ENCODE measurements at places on chromosomes 7 and 10.
A peak's percentile ranks its signal among the peaks of the same experiment; 100 is the strongest.

DNA sequence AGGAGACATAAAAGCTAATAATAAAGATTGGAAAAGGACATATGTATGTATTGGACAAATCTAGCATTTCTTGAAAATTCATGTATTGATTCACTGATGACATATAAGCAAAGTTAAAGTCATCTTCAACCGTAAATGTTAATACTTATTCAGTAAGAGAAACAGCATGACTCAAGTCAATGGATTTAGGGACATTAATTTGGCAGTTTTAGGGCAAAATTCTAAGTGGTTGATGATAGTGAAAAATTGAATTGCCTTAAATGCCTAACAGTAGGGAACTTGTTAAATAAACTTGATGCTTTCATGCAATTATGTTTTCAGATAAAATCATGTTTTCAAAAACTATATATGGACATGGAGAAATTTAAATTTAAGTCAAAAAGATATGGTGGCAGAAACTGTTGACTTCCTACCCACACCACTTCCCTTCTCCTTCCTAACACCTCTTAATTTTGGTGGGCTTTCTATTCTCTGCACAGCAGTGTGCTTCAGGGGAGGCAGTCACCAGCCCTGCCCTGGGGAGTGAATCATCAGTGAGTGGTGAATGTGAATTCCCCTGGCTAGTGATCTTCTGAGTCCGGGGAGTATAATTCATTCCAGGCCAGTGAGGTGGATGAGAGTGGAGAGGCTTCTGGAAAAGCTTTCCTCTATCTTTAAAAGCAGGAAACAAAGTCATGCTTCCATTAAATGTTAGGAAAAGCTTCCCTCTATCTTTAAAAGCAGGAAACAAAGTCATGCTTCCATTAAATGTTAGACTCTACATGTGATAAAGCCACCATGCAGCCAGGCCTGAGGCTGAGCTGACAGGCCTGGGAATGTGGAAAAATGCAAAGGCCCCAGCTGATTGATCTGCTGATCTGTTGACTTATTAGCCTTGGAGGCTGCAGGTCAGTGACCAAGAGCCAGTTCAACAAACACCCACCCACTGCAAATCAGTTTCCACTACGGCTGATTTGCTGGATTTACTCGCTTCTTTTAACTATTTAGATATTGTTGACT, 25.2 kb upstream of the ITGB1 start:
- DNase-seq = no peak

GRCh38 chr10:121539786-121540185, 58.5 kb downstream of the FGFR2 start:
- DNase-seq = no peak

DNA sequence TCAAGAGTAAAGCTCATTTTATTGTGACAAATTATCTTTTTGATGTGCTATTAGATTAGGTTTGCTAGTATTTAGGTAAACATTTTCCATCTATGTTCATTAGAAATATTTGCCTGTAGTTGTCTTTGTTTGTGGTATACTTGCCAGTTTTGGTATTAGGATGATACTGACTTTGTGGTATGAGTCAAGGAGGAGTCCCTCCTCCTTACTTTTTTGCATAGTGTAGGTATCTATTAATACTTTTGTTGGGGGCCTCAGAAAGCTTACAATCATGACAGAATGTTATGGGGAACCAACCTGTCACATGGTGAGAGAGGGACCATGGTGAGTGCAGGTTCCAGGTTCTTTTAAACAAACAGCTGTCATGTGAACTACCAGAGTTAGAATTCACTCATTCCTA, 102.1 kb downstream of the ZWINT start:
- no peak for DNase-seq

- no peak for DNase-seq
Measured at GRCh38 chr7:30270921-30271320, 13.5 kb upstream of the ZNRF2 start.

GRCh38 chr7:37438906-37439652, 9.6 kb downstream of the ELMO1 start:
- DNase-seq = no peak

DNA sequence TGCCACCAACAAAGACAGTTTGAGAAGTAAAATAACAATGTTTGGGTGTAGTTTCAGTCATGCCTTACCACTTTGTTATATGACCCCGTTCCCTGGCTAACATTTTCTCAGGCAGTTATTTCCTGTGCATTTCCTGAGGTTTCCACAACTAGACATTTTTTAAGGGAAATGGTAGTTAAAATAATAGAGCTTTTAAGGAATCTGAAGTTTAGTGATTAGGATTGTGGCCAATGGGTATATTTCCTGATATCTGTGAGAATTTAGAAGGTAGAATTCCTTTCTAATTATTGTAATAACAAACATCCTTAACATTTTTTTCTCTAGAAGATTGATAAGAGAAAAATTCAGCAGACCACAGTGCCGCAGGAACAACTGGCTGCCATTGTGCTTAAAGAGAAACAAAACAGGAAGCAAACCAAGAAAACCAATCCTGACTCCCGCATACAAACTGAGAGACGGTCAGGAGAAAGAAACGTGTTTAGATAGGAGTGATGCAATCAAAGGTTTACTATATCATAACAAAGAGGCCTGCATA, 193.6 kb downstream of the MBL2 start:
- DNase-seq = no peak

GRCh38 chr10:12625393-12626023, 276.2 kb downstream of the CAMK1D start:
- DNase-seq = no peak

DNA sequence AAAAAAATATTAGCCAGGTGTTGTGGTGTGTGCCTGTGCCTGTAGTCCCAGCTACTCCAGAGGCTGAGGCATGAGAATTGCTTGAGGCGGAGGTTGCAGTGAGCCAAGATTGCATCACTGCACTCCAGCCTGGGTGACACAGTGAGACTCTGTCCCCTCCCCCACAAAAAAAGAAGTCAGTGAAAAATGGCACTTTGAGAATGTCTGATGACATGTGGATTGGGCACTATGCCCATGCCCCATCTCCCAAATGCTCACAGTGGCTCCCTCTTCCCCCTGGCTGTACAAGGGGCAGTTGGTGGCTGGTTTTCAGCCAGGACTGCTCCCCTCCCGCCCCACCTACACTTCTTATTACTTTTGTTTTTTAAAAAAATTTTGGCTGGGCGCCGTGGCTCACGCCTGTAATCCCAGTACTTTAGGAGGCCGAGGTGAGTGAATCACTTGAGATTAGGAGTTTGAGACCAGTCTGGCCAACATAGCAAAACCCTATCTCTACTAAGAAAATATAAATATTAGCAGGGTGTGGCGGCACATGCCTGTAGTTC, 26.1 kb downstream of the IL15RA start:
- no peak for DNase-seq

DNA sequence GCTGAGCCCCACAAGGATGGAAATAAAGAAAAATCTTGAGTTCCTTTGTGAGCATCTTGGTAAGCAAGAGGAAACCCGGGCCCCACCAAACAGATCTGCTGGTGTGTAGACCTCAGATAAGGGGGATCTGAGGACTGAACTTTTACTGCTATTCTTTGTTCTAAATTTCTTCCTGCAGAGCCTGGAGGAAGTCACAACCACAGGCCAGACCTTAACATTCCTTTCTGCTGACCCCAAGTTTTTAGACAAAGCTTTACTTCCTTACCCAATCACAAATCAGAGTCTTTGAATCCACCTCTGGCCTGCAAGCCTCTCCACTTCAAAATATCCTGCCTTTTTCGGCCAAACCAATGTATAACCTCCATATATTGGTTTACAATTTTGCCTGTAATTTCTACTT, 352.6 kb upstream of the AUTS2 start:
- DNase-seq = no peak

DNA sequence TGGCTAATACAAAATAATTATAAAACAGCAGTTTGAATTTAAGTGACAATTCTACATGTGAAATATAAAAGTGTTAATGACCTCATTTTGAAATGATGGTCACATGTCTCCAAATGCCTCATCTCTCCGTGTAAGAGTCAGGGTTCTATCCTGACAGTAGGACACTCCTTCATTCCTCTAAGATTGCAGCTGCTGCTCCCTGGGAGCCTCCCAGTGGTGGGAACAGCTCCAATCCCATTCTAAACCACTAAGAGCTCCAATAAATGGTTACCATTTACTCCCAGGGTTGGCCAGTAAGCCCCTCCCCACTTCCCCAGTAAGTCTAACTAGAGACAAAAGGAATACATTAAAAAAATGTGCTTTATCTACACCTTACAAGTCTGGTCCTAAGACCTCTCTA, 344.6 kb upstream of the AOAH start:
- DNase-seq = no peak

GRCh38 chr7:31815796-31816195, 128.8 kb downstream of the PPP1R17 start:
- no peak for DNase-seq

DNA sequence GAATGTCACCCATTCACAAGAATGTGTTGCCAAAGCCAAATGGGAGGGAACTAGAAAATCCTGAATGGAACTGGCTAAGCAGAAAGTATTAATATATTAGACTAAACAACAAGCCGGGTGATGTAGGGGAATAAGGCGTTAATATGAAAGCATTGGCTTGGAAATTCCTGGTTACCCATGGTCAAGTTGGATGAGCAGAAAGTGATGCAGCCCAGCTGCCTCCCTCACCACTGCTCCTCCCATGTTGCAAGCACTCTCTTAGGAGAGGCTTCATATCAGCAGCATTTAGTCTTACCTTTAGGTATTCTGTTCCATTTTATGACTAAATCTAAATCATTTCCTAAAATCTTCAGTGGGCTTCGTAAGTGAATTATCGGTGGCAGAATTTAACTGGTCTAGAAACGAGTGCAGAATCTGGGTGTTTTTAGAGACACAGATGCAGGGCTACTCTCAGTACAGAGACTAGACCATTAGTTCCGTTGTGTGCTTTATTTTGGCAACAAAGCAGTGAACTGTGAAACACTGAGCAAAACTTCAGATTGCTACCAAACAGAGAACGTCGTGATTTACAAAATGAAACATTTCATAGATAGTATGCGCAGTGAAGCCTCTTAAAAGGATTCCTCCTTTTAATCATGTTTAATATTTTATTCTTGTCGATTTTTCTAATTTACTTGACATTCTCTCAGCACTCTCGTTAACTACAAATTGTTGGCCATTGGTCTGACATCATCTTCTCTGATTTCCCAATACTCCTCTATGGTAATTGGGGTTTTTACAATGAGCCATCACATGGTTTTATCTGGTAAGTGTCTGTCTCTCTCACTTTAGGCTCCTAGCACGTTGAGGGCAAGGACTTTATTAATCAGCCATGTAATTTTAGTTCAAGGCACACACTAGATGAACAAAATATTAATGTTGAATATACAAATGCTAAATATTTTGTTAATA, 22.0 kb upstream of the HGF start:
- DNase-seq = no peak

GRCh38 chr7:28408105-28408959, 4.0 kb upstream of the CREB5 start:
- DNase-seq = no peak

- DNase-seq = no peak
Measured at GRCh38 chr7:107690084-107690483, 29.5 kb downstream of the SLC26A4 start.

- DNase-seq = no peak
Measured at GRCh38 chr7:40483630-40484029, 348.8 kb downstream of the SUGCT start.

DNA sequence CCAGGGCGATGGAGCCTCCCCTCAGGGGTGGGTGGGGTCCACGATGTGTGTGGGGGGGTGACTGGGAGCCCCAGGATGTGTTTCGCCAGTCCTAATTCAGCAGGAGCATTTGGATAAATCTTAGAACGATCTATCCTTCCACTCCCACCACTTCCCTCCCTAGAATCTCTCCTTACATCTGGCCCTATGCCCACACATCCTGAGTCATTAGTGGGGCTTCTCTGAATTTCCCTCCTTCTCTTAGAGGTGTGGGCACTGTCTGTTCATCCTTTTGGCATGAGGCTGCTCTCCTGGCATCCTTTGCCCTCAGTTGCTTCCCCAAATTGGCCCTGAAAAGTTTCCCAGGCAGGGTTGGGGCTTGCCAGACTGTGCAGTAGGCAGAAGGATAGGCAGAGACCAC, 1.6 kb downstream of the GHRHR start:
- no peak for DNase-seq

GRCh38 chr7:130958846-130959245, 224.8 kb upstream of the KLF14 start:
- DNase-seq = no peak

DNA sequence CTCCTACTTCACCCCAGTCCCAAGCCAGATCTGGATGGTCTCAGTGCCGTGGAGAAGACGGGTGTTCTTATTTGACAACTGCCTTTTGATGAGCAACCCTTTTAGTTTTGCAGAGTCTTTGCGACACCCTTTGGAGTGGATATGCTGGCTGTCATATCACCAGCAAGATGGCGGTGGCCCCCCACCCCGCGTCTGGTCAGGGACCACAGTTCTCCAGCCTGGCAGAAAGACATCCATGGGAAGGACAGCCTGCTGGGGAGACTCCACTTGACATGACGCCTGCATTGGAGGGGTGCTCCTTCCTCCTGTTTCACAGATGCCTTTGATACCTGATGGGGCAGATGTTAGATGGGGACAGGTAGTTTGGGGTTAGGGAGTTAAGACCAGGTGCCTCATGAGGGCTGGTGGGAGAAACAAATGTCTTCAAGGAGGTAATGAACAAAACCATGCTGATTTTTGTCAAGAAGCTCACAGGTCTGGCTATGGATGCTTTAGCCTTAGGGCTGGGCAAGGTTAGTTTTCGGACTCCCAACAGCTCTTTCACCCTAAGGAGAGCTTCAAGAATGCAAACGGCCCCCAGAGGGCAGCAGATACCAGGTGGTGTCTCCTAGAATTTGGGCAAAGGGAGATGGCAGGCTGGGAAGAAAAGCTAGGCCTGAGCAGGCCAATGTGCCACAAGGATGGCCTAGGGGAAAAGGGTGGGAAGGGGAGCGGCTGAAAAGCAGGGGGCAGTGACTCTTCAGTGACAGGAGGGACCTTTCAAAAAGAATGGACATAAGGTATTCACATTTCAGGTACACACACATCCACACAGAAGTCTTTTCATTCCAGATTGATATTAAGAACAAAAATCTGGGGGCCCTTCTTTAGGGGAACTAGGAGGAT, 95.2 kb downstream of the CLEC2L start:
- peak; percentile 23 for DNase-seq

GRCh38 chr10:68517188-68517587, 10.1 kb downstream of the SLC25A16 start:
- DNase-seq = no peak

GRCh38 chr7:109532262-109532992, 962.8 kb downstream of the DNAJB9 start:
- DNase-seq = no peak

GRCh38 chr7:25947669-25948516, 204.1 kb upstream of the NFE2L3 start:
- DNase-seq = no peak

- DNase-seq = no peak
Measured at GRCh38 chr10:69383558-69383957, 33.2 kb downstream of the TACR2 start.

- DNase-seq = no peak
Measured at GRCh38 chr7:150849204-150849775, 3.0 kb upstream of the AOC1 start.

DNA sequence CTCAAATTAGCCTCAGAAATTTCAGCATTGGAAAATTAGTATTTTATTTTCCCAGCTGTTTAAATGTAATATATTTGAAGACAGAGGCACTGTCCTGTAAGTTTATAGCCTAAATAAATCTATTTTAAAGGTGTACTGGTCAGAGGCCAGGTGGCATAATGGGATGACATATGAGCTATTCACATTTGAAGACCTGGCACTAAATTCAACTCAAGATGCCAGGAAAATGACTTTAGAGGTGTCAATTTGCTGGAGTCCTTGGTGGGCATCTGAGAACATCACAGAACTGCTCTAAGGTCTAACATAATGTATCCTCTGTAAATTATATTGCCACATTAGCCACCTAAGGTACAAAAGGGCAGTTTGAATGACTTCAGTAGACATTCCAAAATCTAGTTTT, 348.9 kb upstream of the BMPER start:
- no peak for DNase-seq
